WTC11 (cell line): ENCODE measurements at places on chromosomes 16 and 17. TPM values are rescaled to one million over a fixed set of nuclear protein-coding genes. Genes with fewer than 3 reads are reported as not detected.
A peak's percentile ranks its signal among the peaks of the same experiment; 100 is the strongest.

CACNA1H gene
- total RNA-seq, result 38.0 to 46.9 TPM (median 46.4 TPM) in 3 replicates

NOTUM gene
- 1.2 to 1.9 TPM (median 1.7 TPM) in 3 replicates for total RNA-seq

DNA sequence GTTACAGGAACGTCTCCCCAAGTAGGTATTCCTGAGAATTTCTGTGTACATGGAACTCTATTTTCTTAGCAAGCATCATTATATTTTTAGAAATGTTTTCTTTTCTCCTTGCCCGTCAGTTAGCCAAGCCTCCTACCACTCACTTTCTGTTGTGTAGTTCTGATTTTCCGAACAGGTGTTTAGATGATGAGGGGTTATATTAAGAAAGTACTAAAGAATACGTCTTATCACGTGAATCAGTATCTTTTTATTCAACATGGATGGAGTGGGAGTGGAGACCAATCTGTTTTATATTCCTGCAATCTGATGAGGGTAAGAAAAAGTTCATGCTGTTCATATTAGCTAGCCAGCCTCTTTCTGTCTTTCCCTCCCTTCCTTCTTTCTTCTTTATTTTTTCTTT is 29.4 kb downstream of the MSI2 start:
- peak overlapping the region; percentile 31 for H3K4me3 ChIP-seq
- 0 out of 2 replicates have a peak, but pooled peaks cover 2% of the 10 kb centered on the region for H3K36me3 ChIP-seq
- no peak for DNase-seq
- H3K27ac ChIP-seq, result peak overlapping the region; percentile 93

DNA sequence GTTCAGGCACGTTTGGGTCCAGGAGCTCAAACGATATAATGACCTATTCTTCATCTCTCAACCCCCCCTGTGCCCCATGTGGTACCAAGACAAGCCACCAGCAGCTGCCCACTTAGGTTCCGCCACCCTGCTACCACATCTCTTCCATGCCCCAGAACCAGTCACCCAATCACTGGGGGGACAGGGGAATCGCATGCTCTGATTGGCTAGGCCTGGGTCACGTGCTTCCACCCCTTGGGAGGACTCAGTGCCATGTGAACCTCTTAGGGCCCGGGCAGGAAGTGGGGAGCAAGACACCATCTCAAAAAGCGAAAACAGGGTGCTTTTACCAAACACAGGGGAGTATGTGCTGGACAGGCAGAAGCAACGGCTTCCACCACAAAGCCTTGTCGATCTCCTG is 91.3 kb downstream of the KATNIP start:
- H3K27me3 ChIP-seq, result no peaks in the 10 kb centered on the region
- H3K27ac ChIP-seq, result peak overlapping the region; percentile 57; the same call in 1 of the 2 replicates
- peaks cover 7% of the 10 kb centered on the region; the same call in 1 of the 2 replicates for H3K36me3 ChIP-seq
- H3K4me1 ChIP-seq, result peaks cover 21% of the 10 kb centered on the region
- DNase-seq, result no peak
- H3K4me3 ChIP-seq, result no peak overlapping the region

- H3K4me1 ChIP-seq, result no peaks in the 10 kb centered on the region
- no peaks in the 10 kb centered on the region for H3K27me3 ChIP-seq
- no peaks in the 10 kb centered on the region for H3K36me3 ChIP-seq
- no peak for DNase-seq
- no peak overlapping the region for H3K27ac ChIP-seq
Measured at GRCh38 chr16:83046664-83047063, 419.9 kb downstream of the CDH13 start.

- H3K4me1 ChIP-seq, result peaks cover 96% of the 10 kb centered on the region
- peaks cover 63% of the 10 kb centered on the region for H3K27me3 ChIP-seq
- peak overlapping the region; percentile 35; the same call in 1 of the 2 replicates for H3K4me3 ChIP-seq
- no peaks in the 10 kb centered on the region for H3K36me3 ChIP-seq
- DNase-seq, result no peak
Measured at GRCh38 chr16:85583491-85584181, 29.5 kb upstream of the GSE1 start.

GRCh38 chr17:80331820-80332219 is 71.2 kb downstream of the RNF213 start:
- DNase-seq, result no peak
- no peaks in the 10 kb centered on the region for H3K27me3 ChIP-seq
- H3K4me3 ChIP-seq, result no peak overlapping the region
- H3K36me3 ChIP-seq, result peaks cover 74% of the 10 kb centered on the region
- no peaks in the 10 kb centered on the region for H3K4me1 ChIP-seq
- H3K27ac ChIP-seq, result no peak overlapping the region

GRCh38 chr17:34859652-34860051 is 101.6 kb downstream of the CCT6B start:
- H3K4me1 ChIP-seq, result no peaks in the 10 kb centered on the region
- peaks cover 6% of the 10 kb centered on the region for H3K27me3 ChIP-seq
- no peak overlapping the region for H3K4me3 ChIP-seq
- no peak overlapping the region for H3K27ac ChIP-seq
- no peaks in the 10 kb centered on the region for H3K36me3 ChIP-seq

- DNase-seq, result no peak
- H3K27me3 ChIP-seq, result no peaks in the 10 kb centered on the region
- peaks cover 9% of the 10 kb centered on the region for H3K4me1 ChIP-seq
- no peak overlapping the region for H3K4me3 ChIP-seq
Measured at GRCh38 chr16:79902351-79902750, 301.8 kb upstream of the MAF start.

- H3K27ac ChIP-seq, result no peak overlapping the region
- no peak for DNase-seq
- no peaks in the 10 kb centered on the region; the same call in 1 of the 2 replicates for H3K27me3 ChIP-seq
- H3K36me3 ChIP-seq, result no peaks in the 10 kb centered on the region
Measured at GRCh38 chr17:77581480-77581879, 377.0 kb upstream of the TNRC6C start.

DNA sequence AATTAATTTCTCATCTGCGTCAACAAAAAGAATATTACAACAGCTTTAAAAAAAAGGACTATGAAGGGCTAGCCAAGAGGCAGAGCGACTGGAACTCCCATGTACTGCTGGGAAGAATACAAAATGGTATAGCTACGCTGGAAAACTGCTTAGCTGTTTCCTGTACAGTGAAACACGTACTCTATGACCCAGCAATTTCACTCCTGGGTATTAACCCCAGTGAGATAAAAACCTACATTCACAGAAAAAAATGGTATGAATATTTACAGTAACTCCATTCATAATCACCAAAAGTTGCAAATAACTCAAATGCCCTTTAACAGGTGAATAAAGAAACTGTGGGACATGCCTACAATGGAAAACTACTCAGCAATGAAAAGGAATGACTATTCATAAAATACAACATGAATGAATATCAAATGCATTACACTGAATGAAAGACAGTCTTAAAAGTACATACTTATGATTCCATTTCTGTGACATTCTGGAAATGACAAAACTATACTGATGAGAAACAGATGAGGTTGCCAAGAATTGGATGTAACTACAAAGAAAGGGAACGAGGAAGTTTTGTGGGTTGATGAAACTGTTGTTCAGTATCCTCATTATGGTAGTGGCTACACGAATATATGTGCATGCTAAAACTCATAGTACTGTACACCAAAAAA is 27.6 kb downstream of the CMTM4 start:
- H3K4me1 ChIP-seq, result no peaks in the 10 kb centered on the region
- H3K36me3 ChIP-seq, result peaks cover 6% of the 10 kb centered on the region
- H3K27ac ChIP-seq, result no peak overlapping the region

DNA sequence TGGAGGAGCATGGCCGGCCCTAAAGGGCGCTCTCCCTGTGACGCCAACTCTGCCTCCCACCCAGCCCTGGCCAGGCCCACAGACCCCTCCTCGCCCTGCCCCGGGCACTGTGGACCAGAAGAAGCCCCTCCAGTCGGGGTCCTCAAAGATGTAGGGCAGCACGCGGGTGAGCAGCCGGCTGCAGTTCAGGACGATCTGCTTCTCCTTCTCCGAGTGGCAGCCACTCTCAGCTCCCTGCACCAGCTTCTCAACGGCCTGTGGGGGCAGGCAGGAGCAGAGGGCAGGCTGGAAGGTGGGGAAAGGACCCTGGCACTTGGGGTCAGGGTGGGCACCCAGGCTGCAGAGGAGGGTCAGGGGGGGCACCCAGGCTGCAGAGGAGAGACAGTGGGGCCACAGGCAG is 8.9 kb downstream of the HID1 start:
- H3K27ac ChIP-seq, result peak overlapping the region; percentile 65; the same call in 1 of the 2 replicates
- no peak for DNase-seq
- H3K27me3 ChIP-seq, result peaks cover 13% of the 10 kb centered on the region

DNA sequence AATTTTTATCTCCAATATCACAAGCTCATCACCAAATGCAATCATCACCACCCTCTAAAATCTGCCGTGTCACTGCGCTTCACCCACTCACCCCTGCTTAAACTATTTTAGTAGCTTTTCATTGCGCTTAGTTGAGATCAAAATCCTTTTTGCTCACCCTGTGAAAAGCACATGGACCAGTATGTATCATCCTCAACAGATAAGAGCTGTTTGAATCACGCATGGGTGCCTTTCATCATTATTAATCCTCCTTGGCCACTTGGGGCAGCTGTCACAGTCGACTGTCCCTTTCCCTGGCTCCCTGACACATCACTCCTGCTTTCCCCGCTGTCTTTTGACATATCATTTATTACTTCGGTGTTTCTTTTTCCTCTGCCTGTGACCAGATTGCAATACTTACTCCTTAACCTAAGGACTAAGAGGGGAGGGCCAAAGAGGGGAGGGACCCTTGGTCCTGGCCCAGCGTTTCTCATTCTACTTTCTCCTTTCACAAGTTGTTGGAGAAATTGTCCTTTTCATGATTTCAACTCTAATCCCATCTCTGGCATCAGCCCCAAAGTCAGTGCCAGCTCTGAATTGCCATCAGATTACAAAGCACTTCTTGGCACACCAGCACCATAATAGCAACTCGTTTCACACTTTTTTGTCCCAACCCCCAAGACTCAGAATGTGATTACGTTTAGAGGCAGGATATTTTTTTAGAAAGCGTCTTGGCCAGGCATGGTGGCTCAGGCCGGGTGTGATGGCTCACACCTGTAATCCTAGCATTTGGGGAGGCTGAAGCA is 8.6 kb upstream of the KDM6B start:
- DNase-seq, result no peak
- no peaks in the 10 kb centered on the region for H3K36me3 ChIP-seq
- no peak overlapping the region for H3K4me3 ChIP-seq

DNA sequence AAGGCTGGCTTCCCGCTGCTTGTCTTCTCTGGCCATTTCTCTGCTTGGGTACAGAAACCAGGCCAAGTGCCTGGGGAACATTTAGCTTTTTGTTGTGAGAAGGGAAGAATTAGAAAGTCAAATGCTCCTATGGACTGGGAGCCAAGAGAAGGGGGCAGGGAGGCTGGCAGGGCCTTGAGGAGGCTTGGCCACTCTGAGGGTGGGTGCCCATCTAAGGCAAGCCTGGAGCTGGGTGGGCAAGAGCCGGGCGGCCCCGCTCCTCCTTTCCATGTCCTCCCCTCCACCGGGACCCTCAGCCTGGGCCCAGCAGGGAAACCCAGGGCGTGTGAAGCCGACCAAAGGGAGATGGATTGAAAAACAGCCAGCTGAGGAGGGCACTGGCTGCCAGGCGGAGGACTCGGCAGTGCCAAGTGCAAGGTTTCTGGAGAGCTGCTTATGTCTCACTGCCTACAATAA is 69.4 kb downstream of the NTN1 start:
- H3K4me1 ChIP-seq, result no peaks in the 10 kb centered on the region; the same call in 1 of the 2 replicates
- H3K27me3 ChIP-seq, result no peaks in the 10 kb centered on the region
- peaks cover 2% of the 10 kb centered on the region; the same call in 1 of the 2 replicates for H3K36me3 ChIP-seq

GRCh38 chr16:88442727-88443576 is 10.1 kb upstream of the ZFPM1 start:
- H3K27me3 ChIP-seq, result no peaks in the 10 kb centered on the region
- no peak overlapping the region for H3K4me3 ChIP-seq
- no peaks in the 10 kb centered on the region for H3K36me3 ChIP-seq
- peak; percentile 88 for DNase-seq
